Lung microvascular endothelial cell (primary cell): ENCODE measurements at places on chromosomes 3 and 15.

- DNase-seq = no peak
Observed at GRCh38 chr3:181458857-181459256, 252.9 kb upstream of the SOX2 start.

- no peak for DNase-seq
Observed at GRCh38 chr15:89662893-89663626, 7.8 kb upstream of the KIF7 start.

DNA sequence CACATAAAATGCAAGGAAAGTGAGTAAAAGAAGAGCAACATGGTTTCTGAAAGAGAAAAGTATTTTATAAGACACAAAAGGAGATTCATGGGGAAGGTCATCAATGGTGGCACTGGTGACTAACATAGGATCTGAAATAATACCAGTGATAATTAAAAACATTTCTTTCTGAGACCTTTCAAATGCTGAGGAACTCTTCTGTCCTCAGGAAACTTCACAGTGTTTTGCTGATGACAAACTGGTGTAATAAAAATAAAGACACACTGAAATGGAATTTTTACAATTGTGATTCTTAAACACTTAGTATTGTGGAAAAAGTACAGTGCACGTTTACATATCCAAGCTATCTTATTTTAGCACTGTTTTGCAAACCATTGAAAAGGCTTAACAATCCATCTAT, 80.4 kb upstream of the ZBTB20 start:
- DNase-seq = no peak

- no peak for DNase-seq
Observed at GRCh38 chr3:7766530-7766929, 735.1 kb upstream of the LMCD1 start.

DNA sequence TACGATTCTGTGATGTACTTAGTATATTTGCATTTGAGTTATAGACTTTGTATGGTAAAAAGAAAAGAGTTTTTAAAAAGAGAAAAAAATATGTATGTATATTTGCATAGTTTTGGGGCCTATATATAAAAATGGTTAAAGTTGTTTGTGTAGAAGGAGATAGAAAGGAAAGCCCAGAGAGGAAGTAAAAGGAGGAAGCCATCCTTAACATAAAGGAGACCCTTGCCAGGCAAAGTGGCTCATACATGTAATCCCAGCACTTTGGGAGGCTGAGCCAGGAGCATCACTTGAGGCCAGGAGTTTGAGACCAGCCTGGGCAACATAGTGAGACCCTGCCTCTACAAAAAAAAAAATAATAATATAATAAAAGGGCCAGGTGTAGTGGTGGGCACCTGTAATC, 8.4 kb downstream of the SNAP23 start:
- no peak for DNase-seq

DNA sequence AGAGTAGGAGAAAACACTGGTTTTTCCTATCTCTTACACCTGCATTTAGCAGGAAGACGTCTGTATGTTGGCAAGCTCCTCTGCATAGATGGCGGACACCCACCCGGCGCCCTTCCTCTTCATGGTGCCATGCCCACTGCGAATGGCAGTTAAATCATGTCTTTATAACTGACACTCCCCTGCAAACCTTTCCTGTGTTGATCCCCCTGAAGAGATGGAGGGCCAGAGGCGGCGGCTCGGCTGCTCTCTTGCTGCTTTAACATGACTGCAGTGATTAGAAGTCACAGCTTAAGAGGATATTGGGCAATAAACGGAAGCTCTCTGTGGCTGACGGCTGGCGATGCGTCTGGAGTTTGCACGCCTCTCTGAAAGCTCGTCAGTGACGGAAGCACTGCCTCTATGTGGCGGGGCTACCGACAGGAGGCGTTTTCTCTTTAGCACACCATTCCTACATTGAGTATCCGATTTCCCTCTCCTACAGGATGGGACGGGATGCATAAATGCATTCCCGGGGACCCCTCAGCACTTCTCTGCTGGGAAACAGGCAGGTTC, 25.5 kb upstream of the SNRPA1 start:
- DNase-seq = no peak

GRCh38 chr15:52013151-52013791, 5.7 kb upstream of the MAPK6 start:
- DNase-seq = no peak

GRCh38 chr3:123881771-123882170, 2.4 kb downstream of the MYLK start:
- DNase-seq = no peak

DNA sequence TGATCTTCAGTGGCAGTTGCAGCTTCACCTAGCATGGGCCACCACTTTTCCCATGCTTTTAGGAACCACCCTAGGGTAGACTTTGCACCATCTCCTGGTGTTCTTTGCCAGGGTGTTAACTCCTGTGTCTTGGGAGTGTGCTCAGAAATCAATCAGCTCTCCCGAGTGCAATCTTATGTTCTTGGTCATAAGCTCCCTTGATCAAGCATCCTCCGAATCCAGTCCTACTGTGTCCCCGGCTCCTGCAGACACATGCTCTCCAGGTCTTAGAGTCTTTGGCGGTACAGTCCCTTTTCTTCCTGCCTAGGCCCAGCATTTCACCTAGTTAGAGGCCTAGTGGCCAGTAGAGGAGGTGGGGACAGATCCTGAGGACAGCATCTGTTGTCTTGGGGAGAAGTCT, 74.7 kb upstream of the SYN2 start:
- no peak for DNase-seq

- peak; percentile 89 for DNase-seq
Observed at GRCh38 chr15:63880744-63881143, 47.0 kb upstream of the HERC1 start.

- no peak for DNase-seq
Observed at GRCh38 chr15:82890995-82891390, 61.5 kb downstream of the HOMER2 start.

- no peak for DNase-seq
Observed at GRCh38 chr3:94009608-94010007, 18.8 kb downstream of the STX19 start.
